H9 (cell line): ENCODE measurements at places on chromosomes 12 and 14.

DNA sequence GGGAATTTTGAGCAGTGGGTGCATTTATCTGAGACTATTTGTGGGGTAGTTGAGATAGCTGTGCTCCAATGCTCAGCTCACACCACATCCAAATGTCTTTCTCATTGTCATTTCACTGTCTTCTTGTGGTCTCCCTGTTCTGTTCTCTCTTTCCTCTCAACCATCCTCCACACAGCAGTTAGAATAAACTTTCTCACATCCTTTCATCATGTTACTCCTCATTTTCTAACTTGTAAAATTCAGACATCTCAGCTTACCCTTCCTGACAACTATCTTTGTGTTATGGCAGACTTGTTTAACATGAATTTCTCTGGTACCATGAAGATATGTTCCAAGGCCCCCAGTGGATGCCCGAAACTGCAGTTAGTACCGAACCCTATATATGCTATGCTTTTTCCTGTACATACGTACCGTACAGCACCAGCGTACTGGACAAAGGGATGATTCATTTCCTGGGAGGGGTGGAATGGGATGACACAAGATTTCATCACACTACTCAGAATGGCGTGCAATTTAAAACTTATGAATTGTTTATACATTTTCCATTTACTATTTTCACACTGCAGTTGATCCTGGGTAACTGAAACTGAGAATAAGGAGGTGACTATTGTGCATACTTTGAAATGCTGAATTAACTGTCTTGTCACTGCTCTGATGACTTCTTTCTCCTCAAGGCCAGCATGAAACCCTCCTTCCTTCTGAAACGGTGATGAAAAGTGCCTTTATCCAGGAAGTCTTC lies 177.1 kb upstream of the SLC38A2 start:
- DNase-seq, result no peak

DNA sequence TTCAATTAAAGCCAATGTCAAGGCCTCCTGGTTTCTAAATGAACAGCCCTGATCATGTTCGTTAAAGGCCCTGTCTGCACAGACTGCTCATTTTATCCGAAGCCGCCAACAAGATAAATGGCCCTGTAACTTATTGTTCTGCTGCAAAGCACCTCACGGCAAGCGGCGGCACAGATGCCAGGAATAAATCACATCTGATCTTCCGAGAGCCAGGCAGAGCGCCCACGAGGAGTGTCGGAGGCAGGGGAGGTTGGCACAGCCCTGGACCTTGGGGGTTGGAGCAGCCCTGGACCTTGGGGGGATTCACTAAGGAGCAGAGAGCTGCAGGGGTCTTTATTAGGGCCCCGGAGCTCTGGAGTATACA lies 110.5 kb downstream of the SCARB1 start:
- no peak for DNase-seq

DNA sequence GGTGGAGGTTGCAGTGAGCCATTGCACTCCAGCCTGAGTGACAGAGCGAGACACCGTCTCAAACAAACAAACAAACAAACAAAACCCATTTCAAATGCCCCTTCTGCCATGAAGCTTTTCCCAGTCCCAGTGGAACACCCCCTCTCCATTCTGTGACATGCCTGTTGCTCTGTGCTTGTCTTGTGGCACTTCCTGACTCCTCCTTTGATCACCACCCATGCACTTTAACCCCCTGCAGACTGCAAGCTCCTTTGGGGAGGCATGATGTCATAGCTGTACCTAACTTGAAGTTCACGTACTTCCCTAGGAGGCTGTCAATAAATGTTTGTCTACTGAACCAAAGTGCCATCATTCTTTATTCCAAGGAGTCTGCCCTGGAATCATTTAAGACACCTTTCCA lies 64.7 kb downstream of the TMCC3 start:
- no peak for DNase-seq

GRCh38 chr12:12190087-12190809 lies 76.6 kb downstream of the LRP6 start:
- no peak for DNase-seq

DNA sequence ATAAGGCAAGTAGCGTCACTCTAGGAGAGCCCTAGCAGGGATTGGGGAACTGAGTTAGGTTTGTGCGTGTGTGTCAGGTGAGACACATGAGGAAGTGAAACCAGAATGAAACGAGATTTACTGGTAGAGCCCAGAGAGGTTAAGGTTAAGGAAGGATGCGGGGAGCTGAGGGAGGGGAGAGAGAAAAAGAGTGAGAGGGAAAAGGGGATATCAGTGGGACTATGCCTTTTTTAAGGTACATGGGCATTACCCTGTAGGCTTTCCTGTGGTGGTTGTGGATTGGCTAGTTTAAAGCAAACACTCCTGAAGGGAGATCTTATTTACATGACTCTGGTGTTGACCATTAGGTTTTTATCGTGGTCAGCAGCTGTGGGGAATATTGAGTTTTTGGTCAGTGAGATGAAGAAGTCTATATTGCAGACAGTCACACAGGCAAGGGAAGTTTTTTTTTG lies 13.9 kb downstream of the ZDHHC17 start:
- no peak for DNase-seq

- DNase-seq, result no peak
These were observed 248.6 kb upstream of the SOX5 start for GRCh38 chr12:24198070-24198469.

GRCh38 chr12:128970110-128970509 lies 116.8 kb downstream of the GLT1D1 start:
- no peak for DNase-seq

- DNase-seq, result no peak
These were observed 130.5 kb downstream of the ACSS3 start for GRCh38 chr12:81208187-81208911.

DNA sequence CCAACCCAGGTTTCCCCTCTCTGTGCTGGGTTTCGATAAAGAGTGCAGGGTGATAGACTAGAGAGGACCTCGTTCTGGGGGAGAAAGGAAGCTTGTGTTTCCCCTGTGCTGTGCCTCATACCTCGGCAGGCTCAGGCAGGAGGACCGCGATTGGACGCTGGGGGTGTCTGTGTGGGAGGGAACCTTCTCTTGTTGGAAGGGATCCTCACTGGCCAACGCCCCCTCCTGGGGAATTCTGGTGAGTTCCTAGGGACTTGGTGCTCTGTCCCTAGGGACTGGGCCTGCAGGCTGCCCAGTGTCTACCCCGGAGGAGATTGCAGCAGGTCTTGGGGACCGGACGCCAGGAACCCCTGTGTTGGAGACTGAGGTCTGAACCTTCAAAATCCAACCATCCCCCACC lies 157.4 kb upstream of the PRMT8 start:
- DNase-seq, result peak; percentile 96

DNA sequence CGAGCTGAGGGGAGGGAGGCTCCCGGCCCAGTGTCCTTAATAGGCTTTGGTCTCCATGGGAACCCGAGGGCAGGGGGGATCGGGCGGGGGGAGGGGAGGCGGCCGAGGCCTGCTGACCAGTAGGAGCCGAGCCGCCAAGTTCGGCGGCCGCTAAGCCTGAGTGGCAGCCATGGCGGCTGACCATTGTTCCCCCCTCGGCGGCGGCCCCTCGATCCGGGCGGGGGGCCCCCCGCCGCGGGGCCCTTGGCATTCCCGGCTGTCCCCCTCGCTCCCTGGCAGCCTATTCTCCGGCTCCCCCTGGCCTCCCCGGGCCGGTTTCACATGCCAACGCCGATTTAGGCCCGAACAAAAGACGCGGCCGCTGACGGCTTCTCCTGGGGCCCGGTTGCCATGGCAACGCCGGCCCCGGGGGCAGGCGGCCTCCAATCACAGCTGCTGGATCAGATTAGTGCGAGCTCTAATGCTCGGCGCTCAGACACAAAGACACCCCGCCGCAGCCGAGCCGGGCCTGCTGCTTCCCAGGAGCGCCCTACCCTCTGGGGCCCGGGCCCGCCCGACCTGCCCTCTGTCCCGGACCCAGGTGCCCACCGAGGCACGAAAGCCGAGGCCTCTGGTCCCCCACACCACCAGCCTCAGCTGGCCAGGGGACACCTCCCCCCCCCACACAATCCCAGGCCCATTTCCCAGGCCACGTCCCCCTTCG lies 7.3 kb downstream of the MSI1 start:
- peak; percentile 97 for DNase-seq

DNA sequence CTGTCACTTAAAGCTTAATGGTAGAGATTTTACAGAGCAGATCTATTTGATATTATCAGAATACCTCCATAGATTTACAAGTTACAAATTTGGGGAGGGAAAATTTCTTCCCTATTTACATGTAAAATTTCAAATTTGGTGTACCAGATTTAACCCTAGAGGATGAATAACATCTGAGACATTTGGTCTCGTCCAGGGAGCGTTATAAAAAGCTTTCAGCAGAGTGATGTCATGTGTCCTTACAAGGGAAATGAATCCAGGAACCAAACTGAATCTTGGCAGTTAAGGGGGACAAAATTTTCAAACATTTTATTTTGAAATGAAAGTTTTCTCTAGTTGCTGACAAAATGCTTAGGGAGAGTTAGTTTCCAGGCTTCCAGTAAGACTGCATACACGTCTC lies 4.5 kb upstream of the CDK17 start:
- no peak for DNase-seq

DNA sequence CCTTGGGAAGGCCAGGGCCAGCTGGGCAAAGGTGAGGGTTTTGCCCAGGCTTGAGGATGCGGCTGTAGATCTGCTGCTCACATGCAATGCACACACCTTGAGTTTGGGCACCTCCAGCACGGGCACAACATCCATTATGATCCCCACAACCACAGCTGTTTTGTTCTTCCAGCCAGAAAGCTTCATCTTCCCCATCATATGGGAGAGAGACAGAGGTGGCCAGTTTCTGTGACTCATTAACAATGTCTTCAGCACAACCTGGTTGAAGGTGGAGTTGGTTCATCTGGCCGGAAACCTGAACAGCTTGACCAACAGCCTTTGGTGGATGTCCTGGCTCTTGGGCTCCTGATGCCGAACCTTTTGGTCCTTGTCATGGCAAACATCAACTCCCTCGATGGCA lies 163.7 kb upstream of the CCND2 start:
- DNase-seq, result no peak

DNA sequence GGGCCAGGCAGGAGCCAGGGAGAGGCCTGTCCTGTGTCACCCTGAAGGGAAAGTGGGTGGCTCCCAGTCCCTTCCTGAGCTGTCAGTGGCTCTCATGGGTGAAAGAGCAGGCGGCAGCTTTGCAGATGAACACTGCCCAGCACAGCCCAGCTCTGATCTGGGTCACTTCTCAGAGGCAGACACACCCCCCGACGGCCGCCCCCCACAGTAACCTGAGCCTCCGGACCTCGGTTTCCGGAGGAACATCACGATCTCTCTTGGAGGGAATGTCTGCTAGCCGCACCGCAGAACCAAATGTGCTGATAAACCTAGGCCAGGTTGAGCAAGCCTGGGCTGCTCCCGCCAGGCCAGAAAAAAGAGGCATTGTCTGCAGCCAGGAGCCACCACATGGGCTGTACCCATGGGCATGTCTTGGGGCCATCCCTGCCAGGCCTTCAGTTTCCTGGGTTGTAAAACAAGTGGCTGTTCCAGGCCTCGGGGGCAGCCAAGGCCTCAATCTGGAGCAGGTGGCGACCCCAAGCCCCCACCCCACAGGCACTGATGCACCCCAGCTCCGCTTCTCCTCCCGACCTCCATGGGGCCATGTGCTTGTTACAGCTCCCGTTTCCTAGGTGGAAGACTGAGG lies 57.6 kb downstream of the NCOR2 start:
- peak; percentile 57 for DNase-seq

GRCh38 chr12:120140603-120141002 lies 24.1 kb upstream of the RAB35 start:
- no peak for DNase-seq

DNA sequence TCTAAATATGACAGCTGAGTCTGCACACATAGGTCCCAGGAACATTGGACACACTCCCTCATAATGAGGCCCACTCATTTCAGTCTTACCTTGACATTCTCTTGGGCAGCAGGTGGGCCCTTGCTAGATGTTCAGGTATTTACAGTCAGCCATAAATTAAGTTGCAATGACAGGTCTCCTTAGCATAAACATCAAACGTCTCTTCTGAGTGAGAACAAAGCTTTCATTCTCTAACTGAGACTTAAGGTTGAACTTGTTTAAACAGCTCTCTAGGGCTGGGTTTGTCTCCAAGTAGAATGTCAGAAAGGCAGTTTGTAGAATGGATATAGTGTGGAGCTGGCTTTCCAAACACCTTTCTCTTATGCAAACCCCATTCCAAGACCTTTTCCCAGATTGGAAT lies 10.3 kb downstream of the ACVR1B start:
- DNase-seq, result no peak
